ENCODE measurements at places on chromosomes 7 and 10. TPM values are rescaled to one million over a fixed set of nuclear protein-coding genes. Genes with fewer than 3 reads are reported as not detected.

STAG3 gene
- 41.0 TPM for total RNA-seq

NPC1L1 gene
- total RNA-seq = not detected

NUTM2B gene
- total RNA-seq = 0.49 TPM

PDE6C gene
- not detected for total RNA-seq

SEMA3C gene
- not detected for total RNA-seq

TMEM273 gene
- 0.72 TPM for total RNA-seq

LDB3 gene
- 0.10 TPM for total RNA-seq

GIMAP4 gene
- total RNA-seq = 180 TPM

CYP3A4 gene
- not detected for total RNA-seq

CUBN gene
- 0.41 TPM for total RNA-seq

HOXA2 gene
- not detected for total RNA-seq

HGF gene
- not detected for total RNA-seq

MCMBP gene
- 77.7 TPM for total RNA-seq

PTN gene
- total RNA-seq = not detected

PCBD1 gene
- total RNA-seq = 37.2 TPM

FAM25G gene
- not detected for total RNA-seq

TCAF2 gene
- total RNA-seq = 29.2 TPM

NOS3 gene
- total RNA-seq = 7.1 TPM

CAMK2B gene
- total RNA-seq = 0.38 TPM

ENTPD1 gene
- total RNA-seq = 0.26 TPM

PAX4 gene
- total RNA-seq = not detected

GOLGA7B gene
- 0.31 TPM for total RNA-seq

INA gene
- total RNA-seq = 0.10 TPM

EPHA1 gene
- total RNA-seq = 1.3 TPM

SLC26A5 gene
- not detected for total RNA-seq

VSTM4 gene
- not detected for total RNA-seq

MYPN gene
- not detected for total RNA-seq

CPVL gene
- total RNA-seq = not detected

ADCY1 gene
- 0.30 TPM for total RNA-seq

TMEM139 gene
- total RNA-seq = 0.74 TPM

AIFM2 gene
- 3.0 TPM for total RNA-seq

KIAA1549 gene
- 0.60 TPM for total RNA-seq

RET gene
- not detected for total RNA-seq

ANKRD30A gene
- total RNA-seq = not detected

HOXA13 gene
- total RNA-seq = not detected

C7orf33 gene
- not detected for total RNA-seq

NUTM2A gene
- total RNA-seq = not detected

ASNS gene
- 332 TPM for total RNA-seq

ATG9B gene
- 4.0 TPM for total RNA-seq

UNCX gene
- total RNA-seq = not detected

CYP3A7 gene
- total RNA-seq = not detected

EPDR1 gene
- 1.3 TPM for total RNA-seq

GATA3 gene
- 3.7 TPM for total RNA-seq

INHBA gene
- total RNA-seq = not detected

HOGA1 gene
- not detected for total RNA-seq

WEE2 gene
- not detected for total RNA-seq

UCN3 gene
- total RNA-seq = not detected

GIMAP7 gene
- total RNA-seq = 41.6 TPM

DYNC1I1 gene
- not detected for total RNA-seq

SFMBT2 gene
- 20.0 TPM for total RNA-seq

ZNF425 gene
- 0.57 TPM for total RNA-seq

LMOD2 gene
- total RNA-seq = not detected

All from activated naive CD4-positive, alpha-beta T cell treated with anti-CD3 and anti-CD28 coated beads for 36 hours (primary cell).